NCI-H345 (cell line): ENCODE measurements at places on chromosomes 16 and 17.
A peak's percentile ranks its signal among the peaks of the same experiment; 100 is the strongest.

DNA sequence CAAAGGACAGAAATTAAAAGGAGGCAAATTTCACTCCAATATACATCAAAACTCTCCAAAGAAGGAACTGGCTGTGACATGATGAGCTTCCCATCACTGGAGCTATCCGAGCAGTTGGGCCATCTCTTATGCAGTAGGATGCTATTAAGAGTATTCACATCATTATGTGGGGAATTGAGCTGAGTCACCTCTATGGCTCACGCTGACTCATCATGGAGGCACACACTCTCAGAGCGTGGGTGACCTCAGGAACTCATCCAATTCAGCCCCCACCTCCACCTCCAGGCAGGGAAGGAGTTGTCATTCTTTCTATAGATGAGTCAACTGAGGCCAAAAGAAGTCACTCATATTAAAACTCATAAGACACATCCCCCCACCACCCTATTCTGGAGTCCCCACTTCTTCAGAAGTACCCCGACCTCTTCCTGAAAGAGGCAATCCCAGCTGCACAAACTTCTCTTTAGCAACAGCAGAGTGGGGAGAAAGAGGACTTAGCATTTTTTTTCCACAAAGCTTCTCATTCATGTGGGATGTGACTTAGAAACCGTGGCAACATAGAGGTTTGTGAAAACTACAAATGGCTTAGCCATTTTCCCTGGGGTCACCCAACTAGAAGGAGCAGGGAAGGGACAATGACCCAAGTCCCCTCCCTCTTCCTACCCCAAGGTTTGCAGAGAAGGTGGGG lies 32.5 kb downstream of the ABCC12 start:
- no peak for DNase-seq

DNA sequence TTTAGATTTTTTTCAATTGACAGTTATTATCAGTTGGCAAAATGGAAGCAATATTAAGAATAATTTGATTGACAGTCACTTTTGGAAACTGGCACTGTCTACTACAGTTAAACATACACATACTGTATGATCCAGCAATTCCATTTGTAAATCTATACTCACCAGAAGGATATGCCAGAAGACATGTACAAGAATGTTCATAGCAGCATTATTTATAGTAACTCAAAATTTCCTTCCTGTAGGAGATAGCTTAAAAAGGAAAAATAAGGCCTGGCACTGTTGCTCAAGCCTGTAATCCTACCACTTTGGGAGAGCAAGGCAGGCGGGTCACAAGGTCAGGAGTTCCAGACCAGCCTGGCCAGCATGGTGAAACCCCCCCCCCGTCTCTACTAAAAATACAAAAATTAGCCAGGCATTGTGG lies 89.3 kb downstream of the VMP1 start:
- no peak for DNase-seq

DNA sequence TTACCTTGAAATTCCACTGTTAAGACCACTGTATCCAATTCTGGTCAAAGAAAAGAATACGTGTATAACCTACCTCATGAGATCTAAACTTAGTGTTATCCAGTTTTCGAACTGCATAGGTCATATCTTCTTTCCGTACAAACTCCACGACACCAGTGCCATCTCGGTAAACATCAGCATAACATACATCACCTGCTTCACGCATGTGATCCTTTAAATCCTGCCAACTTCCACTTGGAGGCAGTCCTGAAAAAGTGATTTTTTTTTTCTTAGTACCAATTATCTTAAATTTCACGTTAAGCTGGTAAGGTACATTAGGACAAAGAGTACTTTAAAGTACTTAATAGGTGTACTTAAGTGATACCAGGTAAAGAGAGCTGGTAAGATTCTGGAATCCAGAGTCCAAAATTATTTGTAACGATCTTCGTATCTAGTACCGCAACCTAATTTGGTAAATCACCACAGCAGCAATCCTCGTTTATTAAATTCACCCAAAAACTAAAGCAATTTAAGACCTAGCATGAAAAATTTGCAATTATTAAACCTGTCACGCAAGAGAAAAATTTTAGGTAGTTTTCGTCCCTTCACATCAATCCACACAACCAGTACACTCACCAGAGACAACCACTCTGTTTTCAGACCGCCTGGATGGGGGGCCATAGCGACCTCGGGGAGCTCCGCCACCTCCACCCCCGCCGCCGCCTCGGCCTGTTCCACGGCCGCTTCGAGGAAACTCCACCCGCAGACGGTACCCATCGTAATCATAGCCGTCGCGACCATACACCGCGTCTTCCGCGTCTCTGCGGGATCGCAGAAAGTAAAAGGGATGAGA lies 1.1 kb downstream of the SRSF1 start:
- DNase-seq: no peak

DNA sequence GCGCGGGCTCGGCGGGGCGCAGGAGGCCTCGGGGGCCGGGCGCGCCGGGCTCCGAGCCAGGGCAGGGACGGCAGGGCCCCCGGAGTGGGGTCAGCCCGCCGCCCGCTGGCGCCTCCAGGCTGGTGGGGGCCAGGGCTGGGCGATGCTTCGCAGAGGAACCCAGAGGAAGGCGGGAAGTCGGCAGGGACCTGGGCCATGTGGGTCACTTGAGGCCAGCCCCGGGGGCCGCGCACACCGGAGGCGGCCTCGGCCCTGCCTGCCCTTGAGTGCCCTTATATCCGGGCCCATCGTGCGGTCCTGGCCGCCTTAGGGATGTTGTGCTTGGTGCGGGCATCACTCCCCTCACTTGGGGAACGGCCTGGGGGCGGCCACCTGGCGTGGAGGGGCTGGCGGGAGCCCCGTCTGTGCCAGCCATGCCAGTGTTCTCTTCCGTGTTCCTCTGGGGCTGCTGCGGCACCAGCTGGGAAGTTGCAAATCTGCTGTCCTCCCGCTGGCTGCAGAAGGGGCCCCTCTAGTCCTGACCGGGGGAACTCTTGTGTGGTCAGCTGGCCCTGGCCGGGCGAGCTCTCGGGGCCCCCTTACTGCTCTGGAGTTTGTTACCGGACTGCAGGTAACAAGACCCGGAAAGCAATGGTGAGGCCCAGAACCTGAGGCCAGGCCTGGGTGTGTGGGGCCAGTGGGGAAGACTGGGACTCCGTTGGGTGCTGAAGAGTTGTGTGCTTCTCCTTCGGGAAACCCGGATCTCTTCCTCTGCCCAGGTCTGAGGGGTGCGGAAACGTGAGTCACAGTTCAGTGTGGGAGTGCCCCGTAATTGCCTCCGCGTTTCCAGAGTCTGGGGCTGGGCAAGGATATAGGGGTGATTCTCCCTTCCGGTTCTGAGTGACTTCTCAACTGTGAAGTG lies 849 bp downstream of the CAPN15 start:
- DNase-seq: peak; percentile 23

DNA sequence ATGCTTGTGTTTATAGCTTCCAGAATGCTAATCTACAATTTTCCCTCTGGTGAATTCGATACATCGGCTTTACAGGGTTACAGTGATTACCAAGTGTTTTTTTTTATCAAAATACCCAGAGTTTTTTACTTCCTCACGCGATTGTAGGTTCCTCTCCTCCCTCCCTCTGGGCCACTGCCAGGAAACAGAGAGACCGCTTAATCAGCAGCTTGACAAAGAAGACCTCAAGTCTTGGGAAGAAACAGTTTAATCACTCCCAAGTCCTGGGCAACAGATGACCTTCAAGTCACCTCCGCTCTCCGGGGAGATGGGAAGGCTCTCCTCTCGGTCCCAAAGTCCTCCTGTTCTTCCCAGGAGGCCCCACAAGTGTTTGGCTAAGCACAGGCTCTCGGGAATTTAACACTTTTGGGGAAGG lies 23.5 kb downstream of the SMTNL2 start:
- no peak for DNase-seq

DNA sequence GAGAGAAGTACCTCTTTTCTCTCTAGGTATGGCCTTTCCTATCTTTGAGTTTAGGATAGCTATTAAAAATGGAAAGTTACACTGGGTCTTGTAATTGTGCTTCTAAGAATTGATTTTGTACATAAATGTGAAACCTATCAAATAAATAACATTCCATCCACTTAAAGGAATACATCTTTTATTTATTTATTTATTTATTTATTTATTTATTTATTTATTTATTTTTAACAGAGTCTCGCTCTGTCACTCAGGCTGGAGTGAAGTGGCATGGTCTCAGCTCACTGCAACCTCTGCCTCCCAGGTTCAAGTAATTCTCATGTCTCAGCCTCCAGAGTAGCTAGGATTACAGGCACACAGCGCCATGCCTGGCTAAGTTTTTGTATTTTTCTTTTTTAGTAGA lies 1114.0 kb upstream of the EEF2KMT start:
- DNase-seq: no peak

DNA sequence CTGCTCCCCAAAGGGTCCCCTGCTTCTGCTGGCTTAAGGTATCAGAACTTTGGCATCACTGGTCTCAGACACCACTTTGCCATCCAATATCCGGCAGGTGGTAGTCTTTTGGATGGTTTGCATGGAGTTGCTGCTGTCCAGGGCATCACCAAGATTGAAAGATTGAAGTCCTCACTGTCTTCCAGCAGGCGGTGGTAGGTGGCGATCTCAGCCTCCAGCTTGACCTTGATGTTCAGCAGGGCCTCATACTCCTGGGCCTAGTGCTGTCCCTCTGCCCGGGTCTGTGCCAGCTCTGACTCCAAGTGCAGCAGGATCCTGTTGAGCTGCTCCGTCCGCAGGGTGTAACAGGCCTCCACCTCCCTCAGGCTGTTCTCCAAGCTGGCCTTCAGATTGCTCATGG lies 43.0 kb upstream of the TMEM97 start:
- no peak for DNase-seq

DNA sequence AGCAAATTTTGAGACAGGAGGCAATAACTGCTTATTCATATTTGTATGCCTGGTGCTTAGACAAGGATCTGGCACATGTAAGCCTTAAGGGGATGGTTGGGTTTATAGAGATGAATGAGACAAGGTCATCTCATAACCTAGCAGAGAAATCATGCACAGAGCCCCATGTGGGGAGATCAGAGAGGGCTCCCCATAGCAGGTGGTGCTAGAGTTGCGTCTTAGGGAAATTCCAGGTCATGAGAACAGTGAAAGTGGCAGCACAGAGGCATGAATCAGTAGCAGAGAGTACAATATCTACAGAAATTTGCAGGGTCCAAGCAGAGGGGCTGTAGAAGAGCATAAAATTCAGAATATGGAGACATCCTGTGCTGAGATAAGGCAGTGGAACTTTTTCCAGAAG lies 57.3 kb downstream of the SLC6A2 start:
- DNase-seq: no peak

DNA sequence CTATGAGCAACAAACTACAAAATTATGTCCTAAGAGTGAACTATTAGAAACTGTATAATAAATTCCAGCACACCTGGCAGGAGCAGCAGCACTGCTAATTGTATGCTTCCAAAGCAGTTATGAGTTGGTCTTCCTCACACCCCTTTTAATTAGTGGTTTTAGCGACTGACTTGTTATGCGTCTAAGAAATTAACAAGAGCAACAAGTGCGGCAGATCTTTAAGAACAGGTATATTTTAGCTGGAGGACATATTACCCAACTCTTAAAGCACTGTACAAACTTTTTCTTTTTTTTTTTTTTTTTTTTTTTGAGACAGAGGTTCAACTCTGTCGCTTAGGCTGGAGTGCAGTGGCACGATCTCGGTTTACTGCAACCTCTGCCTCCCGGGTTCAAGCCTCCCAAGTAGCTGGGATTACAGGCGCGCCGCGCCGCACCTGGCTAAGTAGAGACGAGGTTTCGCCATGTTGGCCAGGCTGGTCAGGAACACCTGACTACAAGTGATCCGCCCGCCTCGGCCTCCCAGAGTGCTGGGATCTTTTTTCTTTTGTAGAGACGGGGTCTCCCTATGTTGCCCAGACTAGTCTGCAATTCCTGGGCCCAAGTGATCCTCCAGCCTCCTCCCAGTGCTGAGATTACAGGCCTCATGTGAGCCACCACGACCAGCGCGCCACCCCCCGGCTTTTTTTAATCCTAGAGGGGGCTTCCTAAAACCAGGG lies 1.6 kb upstream of the FBXL20 start:
- DNase-seq: no peak

DNA sequence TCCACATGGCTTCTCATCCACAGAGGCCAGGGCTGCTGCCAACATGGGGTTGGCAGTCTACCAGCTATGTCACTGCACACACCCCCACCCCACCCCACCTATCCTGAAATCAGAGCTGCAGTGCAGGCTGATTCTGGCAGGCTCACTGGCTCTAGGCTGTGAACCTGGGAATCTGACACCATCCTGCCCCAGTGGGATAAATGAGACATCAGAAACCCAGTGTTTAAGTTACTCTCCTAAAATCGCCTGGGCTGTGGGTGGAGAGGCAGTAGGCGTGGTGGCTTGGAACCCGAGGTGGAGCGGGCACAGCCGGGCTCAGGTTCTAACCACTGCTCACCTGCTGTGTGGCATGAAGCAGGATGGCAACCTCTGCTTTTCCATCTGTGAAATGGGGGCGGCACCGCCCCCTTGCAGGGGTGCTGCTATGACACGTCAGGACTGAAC lies 5.6 kb downstream of the SLC38A8 start:
- DNase-seq: no peak

GRCh38 chr16:57647136-57647875 lies 18.9 kb downstream of the ADGRG1 start:
- no peak for DNase-seq

DNA sequence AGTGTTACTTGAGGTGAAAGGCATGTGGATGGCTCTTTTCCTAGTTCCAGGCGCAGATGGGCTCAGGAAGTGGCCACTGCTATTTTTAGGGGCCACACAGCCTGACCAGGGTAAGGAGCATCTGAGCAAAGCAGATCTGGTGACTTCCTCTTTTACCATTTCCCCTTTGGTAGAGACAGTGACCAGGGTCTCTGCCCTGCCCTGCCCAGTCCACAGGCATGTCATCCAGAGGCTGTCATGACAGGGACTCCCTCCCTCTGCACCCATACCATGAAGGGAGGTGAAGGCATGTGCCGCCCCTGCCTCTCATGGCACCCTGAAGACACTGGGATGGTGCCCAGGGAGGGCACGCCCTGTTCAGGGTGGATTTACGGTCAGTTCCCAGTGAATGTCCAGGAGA lies 2.2 kb downstream of the PLA2G15 start:
- DNase-seq: no peak

GRCh38 chr16:26295625-26296304 lies 604.0 kb downstream of the HS3ST4 start:
- no peak for DNase-seq

GRCh38 chr17:11506635-11507034 lies 91.6 kb upstream of the DNAH9 start:
- no peak for DNase-seq

- DNase-seq: no peak
Observed at GRCh38 chr16:1325673-1326371, 7.6 kb upstream of the BAIAP3 start.

DNA sequence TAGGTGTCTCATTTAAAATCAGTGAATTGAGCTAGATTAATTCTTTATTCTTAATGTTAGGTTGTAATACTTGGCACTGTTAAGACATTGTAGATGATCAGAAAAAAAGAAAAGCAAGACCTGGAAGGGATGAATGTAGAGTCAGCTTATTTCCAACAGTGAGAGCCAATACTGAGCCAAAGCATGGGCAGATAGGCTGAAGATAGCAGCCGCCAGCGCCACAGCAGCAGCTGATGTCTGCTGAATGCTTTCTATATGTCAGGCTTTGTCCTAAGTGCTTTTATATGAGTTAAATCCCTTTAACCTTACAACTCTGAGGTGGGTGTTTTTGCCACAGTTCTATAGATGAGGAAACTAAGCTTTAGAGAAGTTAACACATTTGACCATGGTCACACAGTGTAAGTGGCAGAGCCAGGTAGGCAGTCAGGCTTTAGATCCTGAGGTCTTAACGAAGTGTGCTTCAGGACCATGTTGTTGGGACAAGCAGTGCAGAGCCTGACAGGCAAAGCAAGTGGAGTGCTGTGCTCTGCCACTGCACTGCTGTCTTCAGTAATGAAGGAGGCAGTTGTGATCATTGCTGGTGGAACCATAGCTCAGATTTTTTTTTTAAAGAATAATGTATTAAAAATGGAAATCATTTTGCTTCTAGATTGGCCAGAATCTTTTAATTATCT lies 25.9 kb downstream of the TNRC6A start:
- no peak for DNase-seq
